ENCODE measurements at places on chromosomes 12 and 14.

DNA sequence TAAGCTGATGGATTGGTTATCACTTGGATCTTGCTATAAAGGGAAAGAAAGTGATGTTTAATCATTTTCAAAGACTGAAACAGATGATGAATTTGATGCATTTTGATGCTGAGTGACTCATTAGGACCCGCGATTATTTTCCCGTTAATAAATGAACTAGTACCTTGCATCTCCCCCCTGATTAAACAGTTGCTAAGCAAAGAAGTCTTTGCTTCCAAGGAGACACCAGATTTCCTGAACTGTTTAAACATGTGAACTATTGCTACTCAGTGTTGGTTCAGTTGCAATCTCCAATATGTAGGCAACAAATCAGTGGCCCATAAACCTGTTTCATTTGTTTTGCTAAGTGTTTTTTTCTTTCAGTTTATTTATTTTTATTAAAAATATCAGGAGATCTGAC, 375.2 kb downstream of the AACS start:
- no peak for DNase-seq

GRCh38 chr12:129847063-129847462, 56.8 kb downstream of the TMEM132D start:
- DNase-seq, result no peak

DNA sequence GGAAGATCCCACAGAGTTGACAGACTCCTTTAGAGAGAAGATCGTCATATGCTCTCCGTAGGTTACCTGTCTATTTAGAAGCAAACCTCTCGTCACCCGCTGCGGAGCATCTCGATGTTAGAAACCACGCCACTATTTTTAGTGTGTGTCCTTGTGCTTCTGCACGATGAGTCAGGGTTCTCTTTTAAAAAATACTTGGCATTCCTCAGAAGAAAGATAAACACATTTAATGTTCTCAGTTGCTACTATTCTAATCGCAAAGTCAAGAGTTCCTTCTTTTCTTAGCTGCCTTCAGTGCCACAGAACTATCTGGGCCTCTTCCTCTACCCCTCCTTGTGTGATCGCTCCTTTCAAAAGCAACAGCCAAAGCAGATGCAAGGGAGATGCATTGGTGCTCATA, 192.4 kb downstream of the PELI2 start:
- DNase-seq, result no peak

DNA sequence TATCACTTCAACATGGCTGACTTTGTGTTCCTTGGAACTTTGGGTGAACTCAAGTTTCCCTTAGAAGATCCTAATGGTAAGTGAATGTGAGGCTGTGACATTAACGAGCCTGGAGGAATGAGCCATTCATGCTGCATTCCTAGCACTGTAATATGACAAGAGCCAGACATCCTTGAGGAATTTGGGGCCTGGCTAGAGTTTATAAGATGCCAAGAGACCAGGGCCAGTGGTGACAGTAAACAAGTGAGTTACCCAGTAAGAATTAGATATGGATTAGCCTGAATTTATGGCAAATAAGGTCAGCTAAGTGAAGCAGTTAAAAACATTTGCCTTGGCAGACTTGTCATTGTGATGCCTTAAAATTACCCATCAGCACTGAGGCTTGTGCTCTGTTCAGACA, 232.4 kb downstream of the AKAP6 start:
- DNase-seq, result no peak

DNA sequence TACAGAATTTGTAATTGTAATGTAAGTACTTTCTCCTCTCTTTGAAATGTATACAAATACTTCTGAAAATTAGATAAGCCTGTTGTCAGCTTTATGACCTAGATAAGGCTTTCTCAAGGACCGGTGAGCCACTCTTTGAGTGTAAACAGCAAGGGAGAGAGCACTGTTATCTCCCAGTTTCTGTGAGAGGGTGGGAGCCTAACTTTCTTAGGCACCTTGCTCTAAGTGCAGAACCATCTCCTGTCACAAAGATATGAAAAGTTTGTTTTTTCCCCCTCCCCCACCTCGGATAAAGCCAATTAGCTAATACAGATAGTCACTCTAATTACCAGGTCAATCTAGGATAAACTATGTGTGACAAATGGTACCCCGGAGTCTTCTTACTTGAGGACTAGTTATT, 35.8 kb downstream of the CAPS2 start:
- DNase-seq, result no peak

- DNase-seq, result no peak
These were observed 11.6 kb upstream of the TESPA1 start for GRCh38 chr12:54996205-54996604.

DNA sequence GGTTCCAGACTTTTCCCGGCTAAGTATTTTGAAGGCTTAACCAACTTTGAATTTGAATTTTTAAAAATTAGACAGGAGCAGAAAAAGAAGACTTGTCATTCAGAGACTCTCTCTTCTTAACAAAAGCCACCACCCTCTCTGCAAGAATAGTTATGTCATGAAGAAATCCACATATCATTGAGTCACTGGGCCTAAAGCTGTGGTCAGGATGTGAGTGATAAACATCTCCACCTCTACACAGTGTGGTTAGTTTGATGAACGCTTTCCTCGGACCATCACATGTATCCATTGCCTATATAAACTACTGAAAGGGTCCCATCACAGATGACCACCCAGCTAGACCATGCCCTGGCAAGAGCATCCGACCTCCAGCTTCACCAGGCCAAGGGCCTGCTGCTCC, 226.1 kb downstream of the KSR2 start:
- no peak for DNase-seq

DNA sequence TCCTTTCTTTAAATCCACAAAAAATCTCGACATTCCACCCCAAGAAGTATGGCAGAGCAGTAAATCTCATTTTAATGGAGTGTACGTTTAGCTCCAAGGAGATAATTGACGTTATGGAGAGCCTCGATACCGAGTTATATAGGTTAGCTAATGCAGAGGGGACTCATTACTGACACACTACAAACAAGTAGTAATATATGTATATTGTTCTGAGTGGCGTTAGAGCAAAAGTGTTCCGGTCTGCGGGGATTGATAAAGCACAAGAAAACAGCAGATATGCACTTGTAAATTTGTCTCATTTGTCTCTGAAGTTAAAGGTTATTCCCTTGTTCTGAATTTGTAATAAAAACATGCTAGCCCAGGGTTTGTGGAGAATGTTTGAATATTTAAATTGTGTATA, 84.1 kb downstream of the BCL11B start:
- no peak for DNase-seq

DNA sequence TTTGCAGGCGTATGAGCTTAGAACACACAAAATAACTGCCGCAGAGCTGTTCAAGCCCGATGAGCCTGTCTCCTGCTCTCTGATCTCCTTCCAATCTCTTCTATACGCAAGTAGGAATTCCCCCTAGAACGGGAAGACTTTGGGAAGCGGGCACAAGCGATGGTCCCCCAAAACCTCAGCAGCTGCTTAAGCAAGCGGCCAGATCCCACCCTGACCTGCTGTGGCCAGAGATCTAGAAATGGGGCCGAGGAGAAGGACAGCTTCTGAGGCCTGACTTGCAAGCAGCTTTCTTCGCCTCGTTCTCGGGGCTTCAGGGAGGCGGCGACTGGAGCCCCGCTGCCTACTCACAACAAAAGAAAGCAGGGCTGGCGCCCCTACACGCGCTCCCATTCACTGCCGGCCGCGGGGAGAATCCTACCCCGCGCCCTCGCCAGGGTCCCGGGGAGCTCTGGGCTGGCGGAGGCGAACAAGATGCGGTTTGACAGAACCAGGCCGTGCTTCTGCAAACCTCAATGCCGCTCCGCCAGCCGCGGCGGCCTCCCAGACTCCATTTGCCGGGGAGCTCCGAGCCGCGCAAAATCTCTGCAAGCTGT, 922 bp downstream of the TBX5 start:
- no peak for DNase-seq

- no peak for DNase-seq
These were observed 38.3 kb downstream of the PDE6H start for GRCh38 chr12:15011162-15011561.

GRCh38 chr12:30719060-30719459, 23.4 kb upstream of the IPO8 start:
- DNase-seq, result no peak

GRCh38 chr12:60112063-60112462, 516.2 kb downstream of the SLC16A7 start:
- no peak for DNase-seq

DNA sequence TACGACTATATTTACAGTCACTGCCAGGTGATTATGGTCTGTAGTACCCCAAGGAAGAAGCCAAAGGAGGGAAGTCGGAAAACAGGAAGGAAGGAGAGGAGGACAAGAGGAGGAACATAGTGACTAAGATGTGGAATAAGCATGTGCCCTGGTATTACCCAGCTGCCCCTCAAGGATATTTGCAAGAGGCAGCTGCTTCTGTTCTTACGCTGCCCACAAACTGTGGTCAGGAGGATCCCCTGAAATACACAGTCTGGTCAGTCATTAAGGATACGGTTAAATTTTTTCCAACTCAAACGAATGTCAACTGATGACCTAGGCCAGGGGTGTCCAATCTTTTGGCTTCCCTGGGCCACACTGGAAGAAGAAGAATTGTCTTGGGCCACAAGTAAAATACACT, 126.5 kb downstream of the CMAS start:
- no peak for DNase-seq

DNA sequence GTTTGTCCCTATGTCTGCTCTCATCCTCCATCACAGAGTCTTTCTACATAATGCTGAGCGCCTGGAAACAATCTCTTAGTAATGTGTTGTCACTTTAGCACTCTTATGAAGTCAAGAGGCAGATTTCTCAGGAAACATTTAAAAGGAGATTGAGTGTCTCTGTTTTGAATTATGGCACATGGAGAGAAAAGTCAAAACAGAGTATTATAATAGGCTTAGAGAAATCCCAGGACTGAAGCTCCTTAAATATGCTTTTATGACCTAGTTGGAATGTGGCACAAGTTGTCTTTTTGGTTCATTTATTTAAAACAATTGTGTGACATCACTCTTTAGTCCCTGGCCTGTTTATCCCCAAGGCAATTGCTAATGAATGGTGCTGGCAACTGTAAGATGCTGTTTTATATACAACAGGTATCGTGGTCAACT, 117.8 kb upstream of the HIF1A start:
- DNase-seq, result no peak

- DNase-seq, result no peak
These were observed 539.6 kb downstream of the MED13L start for GRCh38 chr12:115737895-115738294.

DNA sequence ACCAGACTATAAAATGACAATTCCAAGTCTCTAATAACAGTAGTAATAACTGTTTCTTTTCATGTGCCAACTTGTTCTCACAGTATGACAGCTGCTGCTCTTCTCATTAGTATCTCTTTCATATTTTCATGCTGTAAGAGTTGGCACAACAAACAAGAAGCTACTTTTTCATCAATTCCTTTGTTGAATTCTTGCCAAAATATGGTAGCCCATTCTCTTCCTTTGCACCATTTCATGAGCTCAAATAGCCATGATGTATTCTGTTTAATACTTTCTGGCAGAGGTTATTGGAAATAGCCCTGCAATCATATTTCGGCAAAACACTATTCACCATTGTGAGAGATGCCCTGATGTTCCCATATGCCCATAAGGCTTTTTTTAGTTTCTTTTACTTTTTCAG, 1100.7 kb downstream of the TRHDE start:
- no peak for DNase-seq

- DNase-seq, result no peak
These were observed 159.9 kb downstream of the BMP4 start for GRCh38 chr14:53796734-53797133.

- no peak for DNase-seq
These were observed 151.1 kb downstream of the DPF3 start for GRCh38 chr14:72742838-72743195.

- no peak for DNase-seq
These were observed 468.1 kb downstream of the BTG1 start for GRCh38 chr12:91677556-91677955.

- DNase-seq, result no peak
These were observed 33.3 kb downstream of the KCTD10 start for GRCh38 chr12:109443794-109444193.

DNA sequence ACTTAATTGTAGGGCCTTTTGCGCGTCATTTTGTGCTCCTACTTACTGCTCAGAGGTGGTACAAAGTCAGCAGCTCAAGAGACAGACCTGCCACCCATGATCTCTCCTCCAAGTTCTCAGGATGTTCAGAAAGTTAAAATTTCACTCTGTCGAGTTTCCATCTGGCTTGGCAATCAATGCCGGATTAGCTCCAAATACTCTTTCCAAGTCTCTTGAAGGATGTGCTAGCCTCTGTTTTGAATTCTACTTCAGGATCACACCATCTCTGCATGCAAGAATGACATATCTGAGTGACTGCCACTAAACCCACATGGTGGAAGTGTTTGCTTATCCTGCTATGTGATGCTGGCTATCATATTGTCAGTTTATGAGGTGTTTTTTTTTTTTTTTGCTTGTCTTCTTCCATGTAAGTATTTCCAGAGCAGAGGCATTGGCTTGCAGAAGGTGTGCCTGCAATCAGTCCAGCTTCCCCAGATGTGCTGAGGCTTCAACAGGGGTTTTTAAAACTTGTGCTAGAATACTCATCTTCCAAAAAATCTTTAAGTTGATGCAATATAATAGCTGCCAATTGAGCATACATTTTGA, 125.6 kb downstream of the RGS6 start:
- no peak for DNase-seq
